Stimulated activated CD8-positive, alpha-beta memory T cell treated with anti-CD3 and anti-CD28 coated beads, Interleukin-4, amount 100 ng/mL, for 1 hour (primary cell): ENCODE measurements at places on chromosomes 4 and X.

GRCh38 chrX:72313707-72314641, 8.3 kb upstream of the CITED1 start:
- no peak for DNase-seq

DNA sequence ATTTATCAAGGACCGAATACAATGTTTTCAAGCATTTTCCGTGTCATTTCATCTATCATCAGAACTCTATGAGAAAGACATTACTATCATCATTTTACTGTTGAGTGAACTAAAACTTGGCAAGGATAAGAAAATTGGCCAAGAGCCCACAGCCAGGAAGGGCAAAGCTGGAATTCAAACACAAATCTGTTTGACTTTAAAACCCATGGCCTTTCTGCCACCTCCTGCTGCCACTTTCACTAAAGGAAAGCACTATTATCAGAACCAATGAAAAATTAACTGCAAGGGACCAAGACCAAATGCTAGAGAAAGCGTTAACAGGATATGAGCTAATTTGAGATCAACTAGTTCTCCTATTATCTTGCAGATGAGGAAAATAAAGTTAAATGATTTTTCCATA, 2759.2 kb downstream of the ARAP2 start:
- DNase-seq = no peak

DNA sequence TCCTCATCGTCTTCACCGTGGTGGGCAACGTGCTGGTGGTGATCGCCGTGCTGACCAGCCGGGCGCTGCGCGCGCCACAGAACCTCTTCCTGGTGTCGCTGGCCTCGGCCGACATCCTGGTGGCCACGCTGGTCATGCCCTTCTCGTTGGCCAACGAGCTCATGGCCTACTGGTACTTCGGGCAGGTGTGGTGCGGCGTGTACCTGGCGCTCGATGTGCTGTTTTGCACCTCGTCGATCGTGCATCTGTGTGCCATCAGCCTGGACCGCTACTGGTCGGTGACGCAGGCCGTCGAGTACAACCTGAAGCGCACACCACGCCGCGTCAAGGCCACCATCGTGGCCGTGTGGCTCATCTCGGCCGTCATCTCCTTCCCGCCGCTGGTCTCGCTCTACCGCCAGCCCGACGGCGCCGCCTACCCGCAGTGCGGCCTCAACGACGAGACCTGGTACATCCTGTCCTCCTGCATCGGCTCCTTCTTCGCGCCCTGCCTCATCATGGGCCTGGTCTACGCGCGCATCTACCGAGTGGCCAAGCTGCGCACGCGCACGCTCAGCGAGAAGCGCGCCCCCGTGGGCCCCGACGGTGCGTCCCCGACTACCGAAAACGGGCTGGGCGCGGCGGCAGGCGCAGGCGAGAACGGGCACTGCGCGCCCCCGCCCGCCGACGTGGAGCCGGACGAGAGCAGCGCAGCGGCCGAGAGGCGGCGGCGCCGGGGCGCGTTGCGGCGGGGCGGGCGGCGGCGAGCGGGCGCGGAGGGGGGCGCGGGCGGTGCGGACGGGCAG, 792 bp downstream of the ADRA2C start:
- DNase-seq = no peak

DNA sequence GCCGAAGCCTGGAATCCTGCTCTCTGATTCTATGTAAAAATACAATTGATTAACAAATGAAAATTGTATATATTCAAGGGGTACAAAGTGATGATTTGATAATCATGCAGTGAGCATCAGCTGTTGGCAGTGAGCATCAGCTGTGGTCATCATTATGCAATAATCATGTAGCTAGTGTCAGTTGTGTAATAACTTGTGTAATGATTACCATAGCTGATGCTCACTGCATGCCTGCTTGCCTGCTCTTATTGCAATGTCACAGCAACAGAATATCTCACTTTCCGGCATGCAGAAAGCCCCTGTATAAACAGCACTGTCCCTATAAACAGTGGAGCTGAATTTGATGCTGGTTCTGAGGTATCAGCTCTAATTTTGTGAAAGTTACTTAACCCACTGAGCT, 46.8 kb downstream of the SULT1B1 start:
- DNase-seq = no peak
